Stimulated activated CD4-positive, alpha-beta T cell treated with anti-CD3 and anti-CD28 coated beads, Interleukin-1b, Interleukin-23, amount 100 ng/mL, for 4 hours (primary cell): ENCODE measurements at places on chromosomes 13 and 19.
A peak's percentile ranks its signal among the peaks of the same experiment; 100 is the strongest.

DNA sequence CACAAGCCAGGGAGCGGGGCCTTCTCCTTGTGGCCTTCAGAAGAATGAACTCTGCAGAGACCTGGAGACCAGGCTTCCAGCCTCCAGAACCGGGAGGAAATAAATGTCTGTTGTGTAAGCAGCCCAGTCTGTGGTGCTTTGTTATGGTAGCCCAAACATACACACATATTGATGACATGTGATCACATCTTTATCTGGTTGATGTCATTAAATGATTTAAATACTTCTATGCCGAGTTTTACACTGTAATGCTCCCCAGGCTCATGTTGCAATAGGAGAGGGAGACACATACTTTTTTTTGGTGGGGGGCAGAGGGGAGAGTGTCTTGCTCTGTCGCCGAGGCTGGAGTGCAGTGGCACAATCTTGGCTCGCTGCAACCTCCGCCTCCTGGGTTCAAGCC, 188.0 kb upstream of the IRS2 start:
- no peak for DNase-seq

GRCh38 chr13:94242554-94242953, 236.9 kb downstream of the DCT start:
- DNase-seq, result no peak

DNA sequence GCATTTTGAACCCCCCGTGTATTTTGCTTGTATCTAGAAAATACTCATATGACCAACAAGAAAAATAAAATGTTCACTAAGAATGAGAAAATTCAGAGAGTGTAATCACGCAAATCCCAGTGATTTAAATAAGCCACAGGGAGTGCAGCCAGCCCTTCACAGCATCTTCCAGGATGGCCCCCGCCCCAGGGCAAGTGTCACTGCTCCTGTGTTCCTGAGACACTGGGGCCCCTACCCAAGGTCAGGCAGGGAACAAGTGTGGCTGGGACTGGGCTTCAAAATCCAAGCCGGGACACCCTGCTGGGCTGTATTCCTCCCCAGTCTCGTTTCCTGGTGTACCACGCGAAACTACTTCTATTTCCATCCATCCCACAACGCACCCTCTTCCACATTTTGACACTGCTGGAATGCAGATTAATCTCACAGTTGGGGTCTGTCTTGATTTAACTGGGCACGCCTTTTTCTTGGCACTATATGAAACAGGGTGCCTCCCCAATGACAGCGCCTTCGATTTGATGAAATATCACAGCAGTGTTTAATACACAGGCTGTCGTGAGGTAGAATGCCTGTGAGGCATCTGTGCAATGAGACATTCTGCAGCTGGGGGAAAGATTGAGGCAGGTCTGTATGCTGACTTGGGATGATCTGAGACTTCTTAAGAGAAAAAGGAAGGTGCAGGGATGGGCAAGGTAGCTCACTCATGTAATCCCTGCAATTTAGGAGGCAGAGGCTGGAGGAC, 18.3 kb upstream of the CCNP start:
- no peak for DNase-seq

GRCh38 chr19:56477429-56478338, 539 bp upstream of the ZNF667 start:
- DNase-seq, result peak; percentile 47

DNA sequence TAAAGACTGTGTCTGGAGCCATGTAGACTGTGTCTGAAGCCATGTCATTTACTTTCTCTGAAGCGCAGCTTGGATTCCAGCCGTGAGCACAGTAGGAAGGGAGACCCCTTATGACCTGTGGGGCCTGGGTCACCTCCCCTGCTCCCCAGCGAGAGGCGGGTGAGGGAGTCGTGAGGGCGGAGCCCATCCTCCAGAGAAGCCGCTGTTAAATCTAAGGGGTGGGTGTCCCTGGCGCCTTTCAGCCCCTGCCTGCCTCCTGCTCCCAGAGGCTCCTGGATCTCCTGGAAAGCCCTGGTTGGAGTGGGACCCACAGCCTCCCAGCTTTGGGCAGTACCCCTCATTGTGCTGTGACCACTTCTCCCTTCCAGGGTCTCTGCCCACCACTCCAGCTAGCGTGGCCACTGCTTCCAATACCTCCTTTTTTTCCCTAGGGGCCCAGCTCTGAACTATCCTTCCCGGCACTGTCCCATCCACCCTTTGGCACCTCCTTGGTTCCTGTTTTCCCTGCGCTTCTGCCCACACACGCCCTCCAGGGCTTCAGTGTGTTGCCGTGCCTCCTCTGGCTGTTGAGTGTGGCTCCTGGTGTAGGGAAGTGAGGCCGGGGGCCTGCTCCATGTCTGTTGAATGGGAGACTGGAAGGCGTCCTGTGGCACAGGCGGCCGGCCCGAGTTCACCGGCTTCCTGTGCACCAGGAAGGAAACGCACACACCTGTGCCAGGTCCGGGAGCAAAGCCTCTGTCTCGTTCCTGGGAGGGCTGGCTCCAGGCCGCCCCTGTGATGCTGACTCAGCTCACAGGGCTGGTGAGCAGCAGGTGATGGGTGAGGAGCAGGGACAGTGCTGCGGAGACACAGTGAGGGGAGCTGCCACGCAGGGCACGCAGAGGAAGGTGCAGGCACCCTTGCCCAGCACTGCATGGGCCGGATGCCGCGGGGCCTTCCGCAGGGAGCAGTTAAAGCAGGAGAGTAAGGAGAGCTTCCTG, 29.4 kb downstream of the ATP4B start:
- DNase-seq, result no peak

DNA sequence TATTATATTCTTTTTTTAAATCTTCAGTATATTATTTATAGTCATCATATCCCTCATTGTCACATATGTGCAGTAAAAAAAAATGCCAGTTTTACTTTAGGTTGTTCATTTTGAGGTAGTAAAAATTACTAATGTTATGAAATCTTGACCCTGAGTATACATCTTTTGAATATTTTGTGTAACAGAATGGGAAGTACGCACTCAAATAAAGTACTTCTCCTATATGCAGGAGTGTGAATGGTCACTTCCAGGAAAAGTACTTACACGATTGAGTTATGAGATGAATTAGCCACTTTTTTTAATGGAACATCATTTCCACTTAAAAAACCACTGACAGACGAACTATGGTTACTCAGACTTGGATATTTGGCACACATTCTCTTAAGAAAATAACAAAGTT, 58.5 kb downstream of the C13orf42 start:
- DNase-seq, result no peak
